ENCODE measurements at places on chromosomes 12 and 14. TPM values are rescaled to one million over a fixed set of nuclear protein-coding genes. Genes with fewer than 3 reads are reported as not detected.

- DNase-seq: no peak
Observed at GRCh38 chr14:100147691-100148464, 11.6 kb downstream of the DEGS2 start.

DNA sequence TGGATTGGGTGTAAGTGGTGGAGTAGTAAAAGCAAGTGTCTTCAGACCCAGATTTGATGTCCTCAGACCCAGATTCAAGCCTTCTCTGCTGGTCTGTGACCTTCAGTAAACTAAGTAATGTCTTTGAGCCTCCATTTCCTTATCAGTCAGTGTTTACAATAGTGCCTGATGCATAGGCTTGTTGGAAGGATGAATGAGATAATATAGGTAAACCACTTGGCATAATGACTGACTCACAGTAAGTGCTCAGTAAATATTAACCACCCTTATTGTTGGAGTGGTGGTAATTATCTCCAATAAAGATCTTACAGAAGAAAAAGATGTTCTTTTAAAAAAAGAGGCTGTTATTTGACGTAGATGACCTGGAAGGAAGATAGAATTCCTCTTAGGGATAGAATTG is 86.2 kb downstream of the IGF1 start:
- no peak for DNase-seq

DNA sequence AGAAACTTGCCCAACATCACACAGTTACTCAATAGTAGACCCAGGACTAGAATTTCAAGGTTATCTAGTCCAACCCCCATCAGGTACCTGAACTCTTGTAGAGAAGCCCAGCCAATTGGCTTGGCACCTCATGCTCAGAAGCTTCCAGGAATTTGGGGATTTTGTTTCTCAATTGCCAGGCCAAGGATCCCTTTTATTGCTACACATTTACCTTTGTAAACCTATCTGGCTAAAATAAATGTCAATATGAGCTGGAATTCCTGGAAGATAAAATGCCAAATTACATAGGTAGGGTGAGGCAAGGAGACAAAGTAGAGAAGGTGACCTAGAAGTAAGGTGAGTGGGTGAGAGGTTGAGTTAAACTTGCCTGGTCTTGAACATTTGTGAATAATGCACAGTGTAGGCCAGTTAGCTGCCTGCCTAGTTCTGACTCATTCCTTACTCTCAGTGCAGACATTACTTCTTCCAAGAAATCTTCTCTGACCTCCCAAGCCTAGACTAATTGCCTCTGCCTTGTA is 36.3 kb downstream of the SDR9C7 start:
- DNase-seq: peak; percentile 12

DNA sequence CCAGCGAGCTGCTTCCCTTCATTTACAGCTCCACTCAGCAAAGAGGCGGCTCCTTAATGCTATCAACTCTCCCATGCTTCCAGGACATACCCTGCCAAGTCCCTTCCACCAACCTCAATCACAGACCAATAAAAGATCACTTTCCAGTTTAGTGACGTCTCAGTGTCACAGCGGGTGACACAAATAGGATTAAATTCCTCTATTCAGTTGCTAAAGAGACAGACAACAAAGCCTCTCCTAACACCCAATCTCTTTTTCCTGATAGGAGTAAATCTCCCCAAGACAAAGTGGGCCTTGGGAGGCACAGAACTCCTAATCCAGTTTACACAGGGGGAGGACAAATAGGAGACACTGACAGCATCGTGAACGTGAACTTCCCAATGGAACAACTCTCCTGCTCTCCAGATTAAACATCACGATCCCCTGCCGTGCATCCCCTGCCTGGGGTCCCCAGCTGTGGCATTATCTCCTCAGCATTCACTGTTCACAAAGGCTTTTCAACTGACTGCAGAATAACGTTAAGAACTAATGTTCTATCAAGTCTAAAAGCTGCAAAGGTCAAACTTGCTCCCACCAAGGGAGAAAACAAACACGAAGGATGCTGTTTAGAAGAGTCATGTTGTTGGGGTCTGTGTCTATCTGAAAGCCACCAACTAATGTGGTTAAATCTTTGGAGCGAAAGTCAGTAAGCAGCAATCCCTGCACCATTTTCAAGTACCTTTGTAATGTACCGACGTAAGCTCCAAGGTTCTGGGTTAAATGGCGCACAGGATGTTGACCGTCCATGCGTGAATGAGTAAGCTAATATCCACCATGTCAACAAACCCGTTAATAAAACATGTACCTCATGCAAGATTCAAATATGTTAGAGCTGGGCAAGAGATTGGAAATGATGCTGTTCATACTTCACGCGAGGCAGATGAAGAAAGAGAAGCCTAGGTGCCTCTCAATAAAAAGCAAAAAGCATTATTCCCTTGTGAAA is 31.5 kb downstream of the TMEM132D start:
- DNase-seq: no peak

DNA sequence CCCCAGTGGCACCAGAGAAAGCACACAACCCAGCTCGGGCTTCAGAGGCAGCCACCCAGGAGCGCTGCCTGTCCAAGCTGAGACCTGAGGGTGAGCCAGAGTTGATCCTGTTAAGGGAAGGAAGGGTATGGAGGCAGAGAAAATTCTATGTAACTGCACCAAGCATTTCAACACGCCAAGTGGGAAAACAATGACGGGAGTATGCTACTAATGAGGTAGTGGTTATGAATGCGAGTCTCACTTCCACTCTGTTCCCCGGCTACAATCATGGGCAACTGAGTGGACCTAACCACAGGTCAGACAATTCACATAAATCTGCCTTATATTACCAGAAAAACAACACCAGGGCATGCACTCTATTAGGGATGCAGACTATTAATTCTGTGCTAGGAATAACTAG is 9.9 kb downstream of the ATG14 start:
- DNase-seq: no peak

DNA sequence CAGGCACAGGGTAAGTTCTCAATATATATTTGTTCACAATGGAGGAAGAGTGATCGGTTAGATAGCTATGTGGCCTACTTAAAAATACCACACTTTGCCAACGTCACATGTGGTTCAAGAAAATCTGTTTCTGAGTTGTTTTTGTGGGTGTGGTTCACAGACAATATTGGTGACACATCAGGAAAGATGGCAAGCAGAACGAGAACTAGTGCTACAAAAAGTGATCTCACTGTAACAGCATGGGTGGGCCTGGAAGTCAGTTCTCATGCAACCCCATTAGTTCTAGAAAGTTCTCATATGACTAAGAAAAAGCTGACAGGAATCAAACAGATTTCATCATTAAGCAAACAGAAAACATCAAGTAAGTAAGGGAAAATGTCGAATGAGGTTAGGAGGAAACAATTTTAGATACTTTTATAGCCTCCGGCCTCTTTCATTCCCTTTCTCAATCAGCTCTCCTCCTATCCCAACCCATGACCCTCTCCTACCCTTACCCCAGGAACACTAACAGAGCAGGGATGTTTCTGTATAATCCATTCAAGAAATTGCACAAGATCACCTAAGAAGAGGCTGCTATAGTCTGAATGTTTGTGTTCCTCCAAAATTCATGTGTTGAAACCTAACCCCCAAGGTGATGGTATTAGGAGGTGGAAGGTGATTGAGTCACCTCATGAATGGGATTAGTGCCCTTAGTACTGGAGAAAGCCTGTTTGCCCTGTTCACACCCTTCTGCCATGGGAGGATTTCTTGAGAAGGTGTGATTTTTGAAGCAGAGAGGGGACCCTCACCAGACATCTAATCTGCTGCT is 15.5 kb upstream of the NTN4 start:
- DNase-seq: peak; percentile 97

DNA sequence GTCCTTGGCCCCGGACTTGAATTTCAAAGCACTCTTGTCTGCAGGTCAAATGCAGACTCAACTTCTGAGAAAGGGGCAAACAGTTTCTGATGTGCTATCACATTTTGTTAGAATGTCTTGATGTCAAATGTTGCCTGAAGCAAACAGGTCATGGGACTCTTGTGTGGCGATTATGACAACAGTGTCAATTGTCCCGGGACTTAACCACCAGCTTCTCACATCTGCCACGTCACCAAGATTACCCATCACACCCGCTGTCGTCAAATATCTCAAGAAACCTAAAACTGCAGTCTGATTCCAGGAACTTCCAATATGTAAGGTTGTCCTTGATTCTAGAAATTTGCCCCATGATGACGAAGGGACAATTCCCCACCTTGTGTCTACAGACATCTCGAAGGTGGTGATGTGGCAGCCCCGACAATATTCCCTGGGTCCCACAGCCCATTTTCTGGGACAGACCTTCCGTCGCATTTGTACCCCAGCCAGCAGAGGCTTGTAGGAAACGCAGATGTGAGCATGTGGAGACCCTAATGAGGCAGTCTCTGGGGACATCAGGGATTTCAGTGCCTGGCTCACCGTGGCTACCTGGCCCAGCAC is 21.3 kb downstream of the LRTM2 start:
- DNase-seq: no peak

DNA sequence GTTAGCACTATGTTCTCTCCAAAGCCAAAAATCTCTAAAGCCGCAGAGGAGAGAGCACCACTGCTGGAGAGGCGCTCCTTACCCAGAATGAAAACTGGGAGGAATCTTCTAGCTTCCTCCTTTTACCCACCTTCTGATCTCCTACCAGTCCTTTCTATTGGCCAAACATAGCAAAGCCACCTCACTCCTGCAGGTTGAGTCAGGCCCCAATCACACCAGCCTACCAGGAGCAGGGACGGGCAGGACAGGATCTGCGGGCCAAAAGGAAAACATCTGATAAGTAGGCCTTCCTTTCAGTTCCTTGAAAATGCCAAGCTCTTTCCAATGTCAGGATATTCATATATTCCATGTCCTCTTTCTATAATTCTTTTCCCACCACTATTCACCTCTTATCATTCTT is 197.7 kb upstream of the CNOT2 start:
- DNase-seq: no peak

- DNase-seq: no peak
Observed at GRCh38 chr12:19277711-19278110, 148.2 kb downstream of the PLEKHA5 start.

DNA sequence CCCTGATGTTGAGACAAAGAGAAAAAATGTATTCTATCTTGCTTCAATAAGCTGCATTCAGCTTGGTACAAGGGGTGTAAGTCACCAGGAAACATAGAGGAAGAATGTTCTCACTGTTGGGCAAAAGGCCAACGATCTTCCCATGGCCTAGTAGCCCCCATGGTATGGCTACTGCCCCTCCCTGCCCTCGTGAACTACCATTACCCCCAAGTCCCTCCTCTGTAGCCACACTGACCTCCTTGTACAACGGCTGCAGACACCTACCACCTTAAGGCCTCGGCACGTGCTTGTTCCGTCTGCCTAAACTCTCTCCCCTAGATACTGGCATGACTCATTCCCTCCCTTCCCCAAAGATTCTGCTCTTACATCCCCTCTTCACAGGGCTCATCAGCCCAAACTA is 81.9 kb upstream of the ANO2 start:
- no peak for DNase-seq

- peak; percentile 100 for DNase-seq
Observed at GRCh38 chr14:91060351-91061055, at the start of gene RPS6KA5. TSS of gene RPS6KA5 (minus strand) at chr14:91060641. CDS start at chr14:91060434, 207 bp downstream.

DNA sequence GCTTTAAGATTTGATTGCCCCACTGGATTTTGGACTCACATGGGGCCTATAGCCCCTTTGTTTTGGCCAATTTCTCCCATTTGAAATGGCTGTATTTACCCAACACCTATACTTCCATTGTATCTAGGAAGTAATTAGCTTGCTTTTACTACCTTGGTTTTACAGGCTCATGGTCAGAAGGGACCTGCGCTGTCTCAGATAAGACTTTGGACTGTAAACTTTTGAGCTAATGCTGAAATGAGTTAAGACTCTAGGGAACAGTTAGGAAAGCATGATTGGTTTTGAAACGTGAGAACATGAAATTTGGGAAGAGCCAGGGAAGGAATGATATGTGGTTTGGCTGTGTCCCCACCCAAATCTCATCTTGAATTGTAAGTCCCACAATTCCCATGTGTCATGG is 419.0 kb upstream of the TMPO start:
- DNase-seq: no peak

DNA sequence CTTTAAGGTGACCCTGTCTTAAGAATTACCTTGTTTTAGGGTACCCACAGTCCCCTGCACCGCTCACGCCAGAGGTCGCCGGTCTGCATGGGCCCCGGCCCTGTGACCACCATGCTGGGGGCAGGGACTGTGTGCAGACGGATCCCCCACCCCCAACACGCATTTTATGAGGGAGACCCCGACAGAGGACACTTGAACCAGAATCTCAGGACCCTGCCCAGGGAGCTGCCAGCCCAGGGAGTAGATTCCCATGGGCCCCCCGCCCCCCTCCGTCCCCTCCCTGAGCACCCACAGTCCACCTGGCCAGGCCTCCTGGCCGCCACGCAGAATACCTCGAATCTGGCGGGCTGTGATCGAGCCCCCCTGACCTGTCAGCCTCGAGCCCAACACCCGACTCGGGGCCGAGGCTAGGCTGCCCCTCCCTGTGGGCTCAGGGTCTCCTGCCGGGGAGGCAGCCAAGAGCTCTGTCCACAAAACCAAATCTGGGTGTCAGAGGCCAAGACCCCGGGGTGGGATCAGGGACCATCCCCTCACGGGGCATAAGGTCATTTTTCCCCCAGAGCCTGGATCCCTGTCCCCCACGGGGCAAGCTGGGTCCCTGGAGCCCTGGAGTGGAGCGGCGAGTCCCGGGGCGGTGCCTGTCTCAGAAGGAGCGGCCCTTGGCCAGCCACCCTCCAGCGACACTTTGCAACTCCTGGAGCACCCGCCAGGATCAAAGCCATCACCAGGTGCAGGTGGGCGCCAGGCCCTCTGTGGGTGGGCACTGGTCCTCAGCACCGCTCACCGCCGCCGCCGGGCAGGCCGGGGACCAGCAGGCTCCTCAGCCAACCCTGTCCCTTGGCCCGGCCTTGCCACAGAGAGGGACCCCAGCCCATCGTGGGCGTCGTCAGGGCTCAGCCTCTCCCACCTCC is 155.8 kb upstream of the PKP2 start:
- no peak for DNase-seq

DNA sequence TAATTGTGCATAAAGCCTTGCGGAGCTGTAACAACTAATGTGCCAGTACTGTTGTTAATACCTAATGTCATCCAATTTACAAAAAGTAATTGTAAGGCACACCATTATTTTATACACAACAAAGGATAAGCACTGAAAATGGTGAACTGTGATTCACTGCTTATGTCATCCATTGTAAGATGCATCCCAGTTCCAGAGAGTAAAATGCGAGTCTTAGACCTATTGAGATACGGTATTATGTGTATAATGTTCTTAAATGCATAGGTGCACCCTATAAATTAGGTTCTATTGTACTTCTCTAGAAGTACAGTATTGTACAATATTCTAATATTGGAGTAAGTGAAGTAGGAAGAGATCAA is 406 bp downstream of the PARP2 start:
- peak; percentile 33 for DNase-seq

DNA sequence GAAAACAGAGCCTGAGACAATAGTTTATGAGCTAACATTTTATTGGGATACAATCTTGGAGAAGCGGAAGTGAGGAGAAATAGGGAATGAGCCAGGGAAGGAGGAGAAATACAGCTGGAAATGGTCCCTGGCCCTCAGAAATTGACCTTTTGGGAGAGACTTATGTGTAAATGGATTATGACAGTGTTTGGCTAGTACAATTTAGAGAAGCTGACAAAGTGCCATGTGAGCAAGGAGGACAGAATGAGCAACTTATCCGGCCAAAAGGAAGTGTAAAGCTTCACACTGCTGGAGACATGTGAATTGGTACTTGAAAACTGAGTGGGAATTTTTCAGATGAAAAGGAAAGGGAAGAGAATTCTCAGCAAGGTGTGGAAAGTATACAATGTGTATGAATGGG is 2.9 kb downstream of the GLIPR1 start:
- no peak for DNase-seq

Gene ANO4
- 11.7 TPM for polyA plus RNA-seq

Gene NKX2-1
- not detected for polyA plus RNA-seq

Gene SERPINA10
- polyA plus RNA-seq: not detected
